ENCODE measurements at places on chromosomes 6 and 20.

GRCh38 chr6:150624191-150624590 lies 24.5 kb downstream of the PLEKHG1 start:
- DNase-seq = no peak

GRCh38 chr20:35326740-35327073 lies 34.5 kb upstream of the FAM83C start:
- DNase-seq = no peak

GRCh38 chr6:165186041-165186440 lies 123.4 kb downstream of the C6orf118 start:
- DNase-seq = no peak

- peak; percentile 27 for DNase-seq
Observed at GRCh38 chr6:125507987-125508655, 206.4 kb upstream of the HDDC2 start.

DNA sequence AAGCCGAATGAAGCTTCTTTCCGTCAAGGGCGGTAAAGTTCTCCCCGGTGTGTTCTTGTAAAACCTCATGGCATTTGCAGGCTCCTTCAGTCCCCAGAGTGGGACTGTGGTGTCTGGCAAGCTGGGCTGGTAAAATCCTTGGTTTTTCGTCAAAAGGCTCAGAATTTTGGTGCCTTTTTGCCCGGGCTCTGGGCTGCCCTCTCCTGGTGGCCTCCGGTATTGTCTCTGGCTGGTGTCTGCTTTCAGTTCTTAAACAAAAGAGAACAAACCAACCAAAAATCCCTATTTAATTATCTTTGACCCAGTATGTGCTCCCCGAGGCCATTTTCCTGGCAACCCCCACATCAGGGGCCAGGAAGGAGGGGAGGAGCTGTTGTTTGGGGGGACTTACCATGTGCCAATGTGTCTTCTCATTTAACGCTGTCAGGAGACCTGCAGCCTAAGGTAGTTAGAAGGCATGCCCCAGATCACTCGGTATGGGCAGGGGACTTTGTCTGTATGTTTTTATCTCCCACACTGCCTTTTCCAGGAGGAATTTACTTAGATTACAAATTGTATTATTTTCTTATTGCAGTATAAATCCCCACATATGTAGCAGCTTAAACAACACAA lies 11.1 kb downstream of the CDH4 start:
- DNase-seq = peak; percentile 29

GRCh38 chr6:27503436-27504030 lies 30.6 kb upstream of the ZNF184 start:
- peak; percentile 93 for DNase-seq

Measured in eye (tissue), 1 donor.